ENCODE measurements at places on chromosomes 1 and 21.
A peak's percentile ranks its signal among the peaks of the same experiment; 100 is the strongest.

DNA sequence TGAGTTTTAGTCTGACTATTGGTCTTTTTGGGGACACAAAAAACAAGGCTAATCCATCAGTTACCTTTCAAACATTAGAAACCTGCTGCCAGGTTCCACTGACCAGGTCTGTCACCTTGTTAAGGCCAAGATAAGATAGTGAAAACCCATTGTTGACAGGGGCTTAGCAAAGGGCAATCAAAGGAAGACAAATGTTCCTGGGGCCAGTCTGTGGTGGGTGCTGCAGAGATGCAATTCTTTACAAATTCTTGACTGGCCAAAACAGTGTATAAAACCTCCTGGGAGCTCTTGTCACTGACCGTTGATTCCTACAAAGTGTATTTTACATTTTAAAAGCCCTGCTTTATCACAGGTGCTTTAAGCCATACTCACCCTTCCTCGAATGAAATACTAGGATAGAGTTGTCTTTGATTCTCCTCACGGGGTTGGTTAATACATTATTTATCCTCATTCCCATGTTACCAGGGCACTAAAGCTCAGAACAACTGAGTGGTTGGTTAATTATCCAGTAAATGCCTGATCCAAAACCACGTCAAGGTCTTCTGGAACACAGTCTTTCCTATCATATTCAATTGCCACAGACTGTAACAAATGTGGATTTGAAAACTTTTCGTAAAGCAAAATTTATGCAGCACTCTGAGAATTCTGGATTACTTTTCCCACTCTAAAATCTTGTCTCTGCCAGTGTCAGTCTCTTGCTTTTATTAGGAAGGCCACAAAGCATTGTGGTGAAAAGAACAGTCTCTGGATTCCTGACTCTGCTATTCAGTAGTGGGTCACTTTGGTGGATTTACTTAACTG lies 77.2 kb downstream of the NRIP1 start:
- no peak for DNase-seq

GRCh38 chr21:46097336-46098293 lies at the start of gene COL6A2:
TSS of gene COL6A2 (plus strand) at chr21:46098112.
- no peak for DNase-seq

DNA sequence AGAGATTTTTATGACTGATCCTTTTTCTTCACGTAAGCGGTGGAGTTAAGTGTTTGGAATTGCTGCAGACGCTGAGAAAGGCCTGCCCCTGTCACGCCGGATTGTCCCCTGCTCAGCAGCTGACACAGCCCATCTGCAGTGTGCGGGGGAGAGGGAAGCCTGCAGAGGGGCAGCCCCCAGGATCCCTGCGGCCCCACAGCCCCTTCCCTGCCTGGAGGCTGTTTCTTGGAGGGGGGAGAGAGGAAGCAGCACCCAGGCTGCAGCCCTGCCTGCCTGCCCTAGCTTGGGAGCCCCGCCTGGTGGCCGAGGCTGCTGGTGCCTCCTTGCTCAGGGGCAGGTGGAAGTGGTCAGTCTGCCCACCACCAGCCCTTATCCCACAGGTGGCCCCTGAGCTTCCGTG lies 50.7 kb downstream of the PRDM16 start:
- DNase-seq: no peak

DNA sequence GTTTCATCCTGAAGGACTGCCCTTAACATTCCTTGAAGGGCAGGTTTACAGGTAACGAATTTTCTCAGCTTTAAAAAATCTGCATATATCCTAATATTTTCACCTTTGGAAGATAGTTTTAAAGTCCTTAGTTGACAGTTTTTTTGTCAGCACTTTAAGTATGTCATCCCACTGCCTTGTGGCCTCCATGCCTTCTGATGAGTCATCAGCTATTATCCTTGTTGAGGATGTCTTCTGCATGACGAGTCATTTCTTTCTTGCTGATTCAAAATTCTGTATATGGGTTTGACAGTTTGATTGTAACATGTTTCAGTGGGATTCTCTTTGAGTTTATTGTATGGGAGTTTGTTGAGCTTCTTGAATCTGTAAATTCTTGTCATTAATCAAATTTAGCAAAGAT lies 500.6 kb downstream of the DISC1 start:
- DNase-seq: peak; percentile 66

GRCh38 chr1:75999034-75999433 lies 66.8 kb upstream of the ASB17 start:
- peak; percentile 4 for DNase-seq

DNA sequence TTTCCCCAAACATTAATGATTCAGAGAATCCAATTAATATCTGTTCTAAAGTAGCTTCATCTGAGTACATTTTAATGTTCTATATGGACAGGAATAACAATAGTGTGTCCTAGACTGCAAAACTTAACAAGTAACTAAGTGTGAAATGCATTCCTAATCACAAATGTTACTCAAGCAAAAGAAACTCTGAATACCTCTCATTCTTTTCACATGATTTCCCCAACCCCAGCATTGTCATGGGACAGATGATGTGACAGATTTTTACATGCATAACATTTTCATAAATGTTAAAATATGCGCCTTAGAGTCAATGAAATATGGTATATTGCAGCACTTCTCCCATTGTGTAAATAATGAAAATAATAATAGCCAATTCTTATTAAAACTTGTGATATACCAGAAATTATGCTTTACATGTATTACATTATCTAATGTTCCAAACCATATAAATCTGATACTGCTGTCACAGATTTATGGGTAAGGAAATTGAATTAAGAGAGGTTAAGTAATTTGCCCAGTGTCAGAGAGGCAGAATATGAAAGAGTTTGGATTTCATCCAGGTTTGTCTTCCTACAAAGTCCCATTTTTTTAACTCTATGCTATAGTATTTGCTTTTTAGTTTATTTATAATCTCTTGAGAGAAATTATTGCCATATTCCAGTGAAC lies 269.4 kb downstream of the LRRC7 start:
- peak; percentile 17 for DNase-seq

DNA sequence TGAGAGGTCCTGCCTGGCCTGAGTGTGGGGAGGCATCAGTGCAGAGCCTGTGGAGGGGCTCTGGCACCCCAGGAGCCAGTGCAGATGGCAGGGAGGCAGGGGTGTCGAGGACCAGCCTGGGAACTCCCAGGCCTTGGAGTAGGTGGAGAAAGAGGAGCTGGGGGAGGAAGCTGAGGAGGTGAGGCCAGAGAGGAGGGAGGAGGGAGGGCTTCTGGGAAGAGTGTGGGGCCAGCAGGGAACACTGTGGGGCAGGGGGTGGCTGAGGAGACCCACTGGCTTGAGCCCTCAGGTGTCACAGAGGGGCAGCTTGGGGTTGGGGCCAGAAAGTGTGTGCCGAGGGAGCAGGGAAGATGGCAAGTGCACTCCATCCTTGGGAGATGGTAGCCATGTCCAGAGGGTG lies 3.8 kb downstream of the COQ8A start:
- DNase-seq: no peak

DNA sequence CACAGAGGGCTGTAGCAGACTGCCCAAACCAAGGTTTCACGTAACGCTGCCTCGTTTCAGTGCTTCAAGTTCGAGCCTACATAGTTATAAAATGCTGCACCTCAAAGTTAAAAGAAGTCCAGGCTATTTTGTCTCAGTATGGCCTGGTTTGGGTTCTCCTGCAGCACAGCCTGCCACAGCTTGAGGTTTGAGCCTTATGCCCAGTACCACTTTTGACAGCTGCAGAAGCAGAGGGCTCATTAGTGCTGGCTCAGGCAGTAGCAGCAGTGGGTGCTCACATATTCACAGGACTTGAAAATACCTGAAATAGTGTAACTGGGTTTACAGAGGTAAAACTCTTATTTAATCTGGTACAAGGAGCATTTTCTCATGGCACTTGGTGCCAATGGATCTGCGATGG lies 15.3 kb downstream of the SPATA46 start:
- no peak for DNase-seq

DNA sequence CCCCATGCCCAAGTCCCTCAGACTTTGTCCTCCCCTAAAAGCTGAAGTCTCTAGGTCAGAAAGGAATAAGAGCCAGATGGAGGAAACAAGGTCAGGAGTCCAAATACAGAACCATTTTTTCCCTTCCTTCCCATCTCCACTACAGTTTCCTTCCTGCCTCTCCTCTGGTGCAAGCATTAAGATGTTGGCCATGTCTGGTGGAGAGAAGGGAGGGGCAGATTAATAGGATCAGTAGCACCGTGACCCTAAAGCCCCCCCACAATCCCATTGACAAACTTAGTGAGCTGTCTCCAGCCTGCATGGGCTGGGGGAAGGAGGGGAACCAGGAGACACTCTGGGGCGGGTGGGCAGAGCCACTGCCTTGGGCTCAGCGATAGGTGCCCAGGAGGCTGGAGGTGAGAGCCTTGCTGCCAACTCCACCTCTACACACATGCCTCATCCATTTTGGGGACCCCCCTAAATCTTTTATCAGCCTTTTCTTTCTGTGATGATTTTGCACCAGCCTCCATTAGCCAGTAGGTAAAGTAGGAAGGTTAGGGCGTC lies 59.8 kb downstream of the RHBG start:
- DNase-seq: no peak

GRCh38 chr1:157646144-157646543 lies 48.3 kb upstream of the FCRL4 start:
- no peak for DNase-seq

GRCh38 chr1:52368383-52369172 lies 2.6 kb upstream of the CC2D1B start:
- peak; percentile 45 for DNase-seq

DNA sequence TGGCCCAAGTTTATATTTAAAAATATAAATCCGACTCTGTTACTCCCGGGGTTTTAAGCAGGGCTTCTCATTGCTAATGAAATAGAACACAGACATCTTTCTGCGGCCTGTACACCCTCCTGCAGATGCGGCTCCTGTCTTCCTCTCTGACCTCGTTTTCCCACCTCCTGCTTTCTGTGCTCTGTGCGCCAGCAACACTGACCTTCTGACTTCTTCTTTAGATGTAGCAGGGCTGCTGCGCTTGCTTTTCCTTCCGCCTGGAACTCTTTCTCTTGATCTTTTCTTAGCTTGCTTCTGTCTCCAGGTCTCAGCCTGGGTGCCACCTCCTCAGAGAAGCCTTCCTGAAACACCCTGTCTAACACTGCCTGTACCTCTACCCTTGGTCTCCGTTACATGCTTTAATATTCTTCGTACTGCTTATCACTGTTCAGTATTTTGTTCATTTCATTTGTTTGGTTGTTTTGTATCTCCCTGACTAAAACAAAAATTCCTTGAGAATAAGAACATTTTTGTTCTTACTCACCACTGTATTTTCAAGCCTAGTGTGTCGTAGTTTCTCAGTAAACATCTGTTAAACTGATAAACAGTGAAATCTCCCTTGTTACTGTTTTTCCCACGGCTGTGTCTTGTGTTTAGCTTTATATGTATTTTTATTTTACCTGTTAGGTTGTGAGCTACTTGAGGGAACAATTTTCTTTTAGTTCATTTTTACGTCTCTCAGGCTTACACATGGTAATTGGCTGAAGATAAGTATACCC lies 79.0 kb downstream of the ST3GAL3 start:
- DNase-seq: no peak

GRCh38 chr1:88661951-88662699 lies 21.9 kb upstream of the PKN2 start:
- DNase-seq: peak; percentile 8

DNA sequence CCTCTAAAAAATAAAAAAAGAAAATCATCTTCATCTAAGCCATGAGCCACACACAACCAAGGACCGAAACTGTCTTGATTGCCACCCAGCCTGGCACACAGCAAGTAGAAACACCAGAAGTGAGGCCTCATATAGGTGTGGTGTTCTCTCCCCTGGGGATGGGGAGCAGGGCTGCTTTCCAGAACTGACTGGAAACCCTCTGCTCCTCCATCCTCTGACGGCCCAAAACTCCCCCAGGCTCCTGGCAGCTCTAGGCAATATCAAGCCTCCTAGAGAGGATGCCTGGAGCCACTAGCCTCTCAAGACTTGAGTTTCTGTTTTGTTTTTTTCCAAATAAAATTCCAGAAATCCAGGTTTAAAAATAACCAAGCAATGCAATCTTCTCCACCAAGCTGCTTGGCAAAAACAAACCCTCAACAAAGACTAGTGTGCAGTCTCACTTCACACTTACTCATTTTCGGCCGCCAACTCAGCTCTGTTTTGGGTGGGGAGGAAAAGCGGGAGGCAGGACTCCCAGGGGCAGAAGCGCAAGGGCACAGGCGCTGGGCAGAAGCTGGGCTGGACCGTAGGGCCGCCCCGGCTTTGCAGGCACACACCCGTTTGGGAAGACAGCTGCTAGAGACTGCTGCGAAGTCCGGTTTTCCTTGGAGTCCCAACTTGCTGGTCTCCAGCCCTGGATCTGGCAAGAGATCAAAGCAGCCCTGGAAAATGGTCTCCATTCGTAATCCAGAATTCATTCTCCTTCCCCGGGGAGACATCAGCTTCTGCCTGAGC lies 78.2 kb upstream of the CAPZB start:
- DNase-seq: no peak

DNA sequence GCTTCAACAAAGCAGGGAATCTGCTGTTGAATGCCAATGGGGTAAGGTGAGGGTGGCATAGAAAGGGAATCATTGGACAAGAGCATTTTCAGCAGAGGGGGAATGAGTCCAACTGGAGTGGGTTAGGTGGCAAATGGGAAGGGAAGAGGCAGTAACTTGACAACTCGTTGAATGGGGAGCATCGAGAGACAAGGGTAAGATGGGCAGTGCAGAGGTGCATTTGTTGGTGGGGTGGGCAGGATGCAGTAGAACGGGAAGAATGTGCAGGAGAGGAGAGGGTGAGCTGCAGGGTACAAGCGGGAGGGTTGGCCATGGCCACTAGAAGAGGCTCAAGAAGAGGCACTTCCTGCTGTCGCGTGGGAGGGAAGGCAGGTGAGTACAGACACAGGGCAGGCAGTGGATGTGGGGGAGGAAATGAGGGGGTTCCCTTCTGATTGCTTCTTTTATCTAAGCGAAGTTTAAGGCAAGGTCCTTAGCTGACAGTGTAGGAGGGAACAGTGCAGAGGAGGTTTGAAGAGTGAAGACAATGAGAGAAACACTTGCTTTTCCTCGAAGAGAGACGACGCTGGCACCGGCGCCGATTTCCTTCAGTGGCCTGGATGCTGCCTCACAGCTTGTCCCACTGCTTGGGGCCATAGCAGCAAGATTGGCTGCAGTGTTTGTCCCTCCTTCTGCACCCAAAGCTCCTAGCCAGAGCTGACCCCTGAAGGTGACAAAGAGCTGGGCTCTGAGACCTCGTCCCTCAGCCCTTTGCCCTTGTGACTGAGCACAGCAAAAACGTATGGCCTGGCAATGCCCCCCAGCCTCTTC lies 3.2 kb upstream of the IKBKE start:
- no peak for DNase-seq

DNA sequence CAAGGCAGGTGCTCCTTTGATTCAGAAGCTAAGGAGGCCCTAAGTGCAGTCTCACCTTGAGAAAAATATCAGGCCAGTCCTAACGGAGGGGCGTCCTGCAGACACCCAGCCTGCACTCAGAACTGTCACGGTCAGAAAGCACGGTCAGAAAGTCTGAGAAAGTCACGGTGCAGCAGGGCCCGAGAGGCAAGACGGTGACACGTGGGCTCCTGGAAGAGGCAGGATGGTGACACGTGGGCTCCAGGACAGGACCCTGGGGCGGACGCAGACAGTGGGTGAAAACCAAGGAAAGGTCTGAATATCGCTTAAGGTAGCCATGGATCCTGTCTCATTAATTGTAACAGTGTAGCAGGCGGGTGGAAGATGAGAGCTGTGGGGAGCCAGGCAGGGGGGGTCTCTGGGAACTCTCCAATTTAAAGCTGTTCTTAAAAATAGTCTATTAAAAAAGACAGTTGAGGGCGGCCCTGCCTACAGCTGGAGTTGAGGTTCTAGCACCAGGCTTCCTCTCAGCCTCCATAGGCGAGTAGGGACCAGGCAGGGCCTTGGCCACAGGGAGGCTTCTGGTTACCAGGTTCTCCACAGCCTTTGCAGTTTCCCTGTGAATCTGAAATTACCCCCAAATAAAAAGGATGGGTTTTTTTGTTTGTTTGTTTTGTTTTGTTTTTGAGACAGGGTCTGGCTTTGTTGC lies 65.2 kb downstream of the FAAP20 start:
- no peak for DNase-seq

GRCh38 chr21:25005388-25005787 lies 601.9 kb downstream of the MRPL39 start:
- DNase-seq: no peak
